ENCODE measurements at places on chromosomes 4 and X. TPM values are rescaled to one million over a fixed set of nuclear protein-coding genes. Genes with fewer than 3 reads are reported as not detected.

DNA sequence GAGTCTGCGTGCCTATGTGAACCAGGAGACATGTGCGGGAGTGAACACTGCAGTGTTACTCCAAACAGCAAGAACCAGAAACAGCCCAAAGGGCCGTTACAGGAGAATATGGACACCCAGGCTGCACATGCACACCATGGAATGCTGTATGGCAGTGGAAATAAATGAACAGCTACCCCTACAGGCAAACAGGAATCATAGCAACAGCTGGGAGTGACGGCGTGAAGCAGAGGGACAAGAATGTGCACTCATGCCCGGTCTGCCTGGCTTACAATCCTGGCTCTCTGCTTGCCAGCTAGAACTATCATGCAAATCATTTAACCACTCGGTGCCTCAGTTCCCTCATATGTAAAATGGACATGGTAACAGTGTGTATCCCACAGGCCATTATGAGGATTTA lies 16.6 kb downstream of the GPKOW start:
- no peaks in the 10 kb centered on the region for H3K27me3 ChIP-seq
- no peak overlapping the region for H3K27ac ChIP-seq
- no peak overlapping the region for H3K4me3 ChIP-seq
- H3K4me1 ChIP-seq: no peaks in the 10 kb centered on the region

DNA sequence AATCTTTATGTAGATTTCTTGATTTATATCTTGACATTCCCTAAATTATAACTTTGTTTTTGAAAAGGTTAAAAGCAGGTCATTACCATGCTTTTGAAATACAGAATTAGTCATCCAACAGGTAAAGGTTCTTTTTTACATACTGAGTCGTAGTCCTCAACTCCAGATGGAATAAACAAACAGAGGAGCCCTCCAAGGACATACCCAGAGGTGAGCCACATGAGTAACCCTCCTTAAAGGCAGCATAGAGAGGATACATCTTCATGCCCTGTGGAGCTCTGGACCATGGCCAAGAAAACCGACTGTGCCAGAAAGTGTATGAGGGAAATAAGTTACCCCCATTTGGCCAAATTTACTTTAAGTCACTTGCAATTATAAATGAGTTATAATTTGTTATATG lies 95.3 kb upstream of the MCF2 start:
- H3K27ac ChIP-seq: no peak overlapping the region
- no peaks in the 10 kb centered on the region for H3K27me3 ChIP-seq
- no peak for DNase-seq
- no peak overlapping the region for H3K4me3 ChIP-seq

- H3K36me3 ChIP-seq: no peaks in the 10 kb centered on the region
- no peak overlapping the region for H3K4me3 ChIP-seq
- H3K27me3 ChIP-seq: peaks cover 40% of the 10 kb centered on the region
- no peaks in the 10 kb centered on the region for H3K4me1 ChIP-seq
These were observed 14.9 kb upstream of the EXOSC9 start for GRCh38 chr4:121786221-121786620.

DNA sequence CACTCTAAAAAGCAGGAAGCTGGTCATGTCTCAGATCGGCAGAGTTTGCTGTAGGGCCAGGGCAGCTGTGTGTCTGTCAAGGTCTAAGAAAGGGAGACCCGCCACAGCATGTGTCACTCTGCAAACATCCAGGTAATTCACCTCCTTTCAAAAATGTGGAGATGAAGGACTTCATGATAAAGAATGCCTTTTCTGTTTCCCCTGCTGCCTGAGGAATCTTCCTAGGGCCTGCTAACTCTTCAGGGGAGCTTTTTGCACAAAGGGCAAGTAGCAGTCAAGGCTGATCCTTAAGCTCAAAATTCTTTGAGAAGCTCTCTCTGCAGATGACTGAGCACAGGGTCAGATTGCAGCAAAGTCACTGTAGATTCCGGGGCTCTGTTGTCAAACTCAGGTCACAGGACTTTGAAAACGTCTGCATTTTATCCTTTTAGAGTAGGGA lies 21.1 kb downstream of the RASL11B start:
- H3K27me3 ChIP-seq: no peaks in the 10 kb centered on the region
- no peak overlapping the region for H3K27ac ChIP-seq
- DNase-seq: no peak
- H3K4me1 ChIP-seq: no peaks in the 10 kb centered on the region
- no peak overlapping the region for H3K4me3 ChIP-seq

GRCh38 chr4:20368926-20369325 lies 117.2 kb downstream of the SLIT2 start:
- H3K4me1 ChIP-seq: peaks cover 21% of the 10 kb centered on the region
- no peak for DNase-seq
- no peak overlapping the region for H3K4me3 ChIP-seq
- H3K36me3 ChIP-seq: peaks cover 9% of the 10 kb centered on the region
- no peaks in the 10 kb centered on the region for H3K27me3 ChIP-seq
- H3K27ac ChIP-seq: no peak overlapping the region

DNA sequence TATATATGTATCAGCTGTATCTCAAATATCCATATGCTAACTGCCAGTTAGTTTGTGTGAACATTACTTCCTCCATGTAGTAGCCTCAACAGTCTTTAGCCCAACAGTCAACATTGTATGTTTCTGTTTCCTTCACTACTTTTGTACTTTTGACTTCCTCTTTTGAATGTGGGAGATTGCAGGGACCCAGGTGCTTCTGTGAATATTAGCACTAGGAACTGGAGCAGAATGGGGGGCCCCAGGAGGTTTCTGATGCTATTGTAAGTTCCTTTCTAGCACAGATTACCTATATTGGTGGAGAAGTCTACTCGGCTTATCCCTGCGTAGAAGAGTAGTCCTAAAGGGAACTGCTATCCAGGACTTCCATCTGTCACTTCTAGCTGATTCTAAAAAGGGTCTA lies 2.3 kb downstream of the PLAC8 start:
- peaks cover 10% of the 10 kb centered on the region for H3K27me3 ChIP-seq
- peak overlapping the region; percentile 24 for H3K27ac ChIP-seq
- DNase-seq: no peak
- H3K4me1 ChIP-seq: peaks cover 7% of the 10 kb centered on the region
- H3K4me3 ChIP-seq: peak overlapping the region; percentile 13
- no peaks in the 10 kb centered on the region for H3K36me3 ChIP-seq

DNA sequence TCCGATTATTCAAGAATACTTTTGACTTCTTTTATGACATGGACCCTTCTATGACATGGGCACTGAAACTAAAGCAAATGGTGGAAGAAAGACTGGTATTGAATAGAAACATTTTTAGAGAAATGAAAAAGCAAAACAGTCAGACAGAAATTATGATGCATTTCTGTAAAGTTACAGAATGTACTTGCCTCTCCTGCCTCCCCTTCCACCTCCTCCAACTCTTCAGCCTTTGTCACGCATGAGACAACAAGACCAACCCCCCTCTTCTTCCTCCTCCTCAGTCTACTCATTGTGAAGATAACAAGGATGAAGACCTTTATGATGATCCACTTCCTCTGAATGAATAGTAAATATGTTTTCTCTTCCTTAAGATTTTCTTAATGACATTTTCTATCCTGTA lies 46.3 kb upstream of the HUWE1 start:
- H3K4me3 ChIP-seq: no peak overlapping the region
- no peaks in the 10 kb centered on the region for H3K36me3 ChIP-seq
- H3K4me1 ChIP-seq: no peaks in the 10 kb centered on the region
- no peaks in the 10 kb centered on the region for H3K27me3 ChIP-seq
- H3K27ac ChIP-seq: no peak overlapping the region

DNA sequence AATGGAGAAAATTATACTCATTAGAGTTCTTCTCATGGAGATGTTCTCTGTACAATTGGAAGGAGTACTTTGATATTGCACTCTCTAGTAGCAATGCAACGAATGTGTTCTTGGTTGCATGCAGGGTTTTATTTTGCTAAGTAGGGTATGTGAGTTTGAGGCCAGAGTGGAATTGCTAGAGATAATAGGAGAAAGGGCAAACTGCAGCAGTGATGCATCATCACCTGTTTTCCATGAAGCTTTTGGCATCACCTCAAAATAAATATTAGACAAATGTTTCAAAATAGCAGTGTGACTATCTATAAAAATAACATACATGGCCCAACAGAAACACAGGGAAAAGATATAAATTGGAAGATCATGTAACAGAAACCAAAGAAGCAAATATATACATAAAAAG lies 93.3 kb downstream of the TIGD2 start:
- no peak overlapping the region for H3K27ac ChIP-seq
- DNase-seq: no peak
- H3K36me3 ChIP-seq: no peaks in the 10 kb centered on the region
- no peaks in the 10 kb centered on the region for H3K4me1 ChIP-seq
- H3K4me3 ChIP-seq: no peak overlapping the region
- H3K27me3 ChIP-seq: peaks cover 8% of the 10 kb centered on the region

- DNase-seq: no peak
- H3K27me3 ChIP-seq: no peaks in the 10 kb centered on the region
- H3K36me3 ChIP-seq: no peaks in the 10 kb centered on the region
- no peaks in the 10 kb centered on the region for H3K4me1 ChIP-seq
These were observed 19.9 kb upstream of the KLHL8 start for GRCh38 chr4:87240341-87240740.

- peaks cover 4% of the 10 kb centered on the region for H3K4me1 ChIP-seq
- no peak for DNase-seq
- no peak overlapping the region for H3K4me3 ChIP-seq
- H3K27ac ChIP-seq: no peak overlapping the region
These were observed 300.2 kb downstream of the PCDH7 start for GRCh38 chr4:31020363-31020762.

DNA sequence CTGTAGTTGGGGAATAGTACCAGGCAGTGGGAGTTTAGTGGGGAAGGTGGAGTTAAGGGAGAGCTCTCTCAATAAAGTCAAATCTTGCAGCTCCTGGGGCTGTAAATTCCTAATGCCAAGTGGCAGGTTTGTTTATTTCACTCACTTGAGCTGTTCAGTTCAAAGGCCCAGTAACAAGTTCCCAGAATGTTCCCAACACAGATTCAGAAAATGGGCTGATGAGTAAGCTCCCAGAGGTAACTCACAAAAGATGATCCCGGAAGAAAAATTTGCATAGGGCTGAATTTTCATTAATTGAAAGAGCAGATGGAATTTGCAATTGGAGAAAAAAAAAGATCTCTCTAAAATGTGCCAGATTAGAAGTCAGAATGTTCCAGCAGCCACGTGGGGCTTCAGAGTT lies 286.2 kb downstream of the EVC2 start:
- no peaks in the 10 kb centered on the region for H3K36me3 ChIP-seq
- H3K4me3 ChIP-seq: no peak overlapping the region
- H3K4me1 ChIP-seq: no peaks in the 10 kb centered on the region
- H3K27ac ChIP-seq: no peak overlapping the region

GRCh38 chr4:118917582-118917981 lies 28.9 kb downstream of the SYNPO2 start:
- no peak for DNase-seq
- H3K4me1 ChIP-seq: peaks cover 11% of the 10 kb centered on the region
- no peak overlapping the region for H3K4me3 ChIP-seq
- no peak overlapping the region for H3K27ac ChIP-seq
- H3K36me3 ChIP-seq: no peaks in the 10 kb centered on the region

- H3K4me3 ChIP-seq: no peak overlapping the region
- no peaks in the 10 kb centered on the region for H3K27me3 ChIP-seq
- no peaks in the 10 kb centered on the region for H3K4me1 ChIP-seq
- no peaks in the 10 kb centered on the region for H3K36me3 ChIP-seq
- no peak for DNase-seq
- no peak overlapping the region for H3K27ac ChIP-seq
These were observed 402.6 kb downstream of the INPP4B start for GRCh38 chr4:142443469-142443868.

DNA sequence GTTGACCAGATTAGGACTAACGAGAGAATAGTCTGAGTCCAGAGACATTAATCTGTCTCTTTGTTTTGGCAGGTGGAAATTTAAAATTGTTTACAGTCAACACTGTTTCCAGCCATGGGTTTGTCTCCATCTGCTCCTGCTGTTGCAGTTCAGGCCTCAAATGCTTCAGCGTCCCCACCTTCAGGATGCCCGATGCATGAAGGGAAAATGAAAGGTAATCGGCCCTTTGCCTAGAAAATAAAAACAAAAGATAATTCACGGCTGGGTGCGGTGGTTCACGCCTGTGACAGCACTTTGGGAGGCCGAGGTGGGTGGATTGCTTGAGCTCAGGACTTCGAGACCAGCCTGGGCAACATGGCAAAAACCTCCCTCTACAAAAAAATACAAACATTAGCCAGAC lies 815 bp downstream of the HCCS start:
- DNase-seq: no peak
- H3K4me3 ChIP-seq: no peak overlapping the region
- peaks cover 5% of the 10 kb centered on the region for H3K36me3 ChIP-seq

GRCh38 chrX:1658071-1658491 lies 43.2 kb downstream of the ASMT start:
- peaks cover 7% of the 10 kb centered on the region for H3K36me3 ChIP-seq
- peaks cover 13% of the 10 kb centered on the region for H3K4me1 ChIP-seq
- peak overlapping the region; percentile 62 for H3K27ac ChIP-seq
- peak overlapping the region; percentile 84 for H3K4me3 ChIP-seq
- H3K27me3 ChIP-seq: no peaks in the 10 kb centered on the region

The GLOD5 gene
- total RNA-seq: not detected

The ABCD1 gene
- 6.2 TPM for total RNA-seq

The MAGEC1 gene
- total RNA-seq: not detected

The CYLC1 gene
- not detected for total RNA-seq

The GASK1B gene
- 37.0 TPM for total RNA-seq

The XAGE1A gene
- not detected for total RNA-seq

The HAND2 gene
- total RNA-seq: 8.3 TPM

The NUP62CL gene
- total RNA-seq: 4.2 TPM

The GAGE12E gene
- total RNA-seq: not detected
